ENCODE measurements at places on chromosomes 2 and 18.

- no peak for DNase-seq
These were observed 217.7 kb downstream of the MCFD2 start for GRCh38 chr2:46697830-46698323.

GRCh38 chr2:66869076-66869475 is 434.2 kb downstream of the MEIS1 start:
- DNase-seq = no peak

DNA sequence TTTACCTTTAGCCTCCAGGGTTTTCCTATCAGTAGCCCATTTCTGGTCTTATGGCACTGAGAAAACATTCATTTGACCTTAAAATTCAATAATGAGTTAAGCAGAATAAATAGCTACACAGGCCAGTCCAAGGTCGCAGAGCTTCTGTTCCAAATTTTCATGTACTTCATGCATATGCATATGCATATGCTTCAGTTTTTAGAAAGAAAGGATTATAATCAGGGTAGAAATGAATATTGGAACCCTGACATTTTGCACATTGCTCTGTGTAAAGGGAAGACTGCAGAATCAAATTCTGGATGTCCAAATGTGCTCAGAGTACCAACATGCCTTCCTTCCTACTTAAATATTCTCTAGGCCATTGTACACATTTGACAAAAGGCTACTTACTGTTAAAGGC is 104.9 kb downstream of the DPP4 start:
- no peak for DNase-seq

GRCh38 chr2:241891988-241892298 is 22.4 kb downstream of the RTP5 start:
- DNase-seq = no peak

Measured in GM10248 (cell line).